ENCODE measurements at places on chromosomes 4 and X.

DNA sequence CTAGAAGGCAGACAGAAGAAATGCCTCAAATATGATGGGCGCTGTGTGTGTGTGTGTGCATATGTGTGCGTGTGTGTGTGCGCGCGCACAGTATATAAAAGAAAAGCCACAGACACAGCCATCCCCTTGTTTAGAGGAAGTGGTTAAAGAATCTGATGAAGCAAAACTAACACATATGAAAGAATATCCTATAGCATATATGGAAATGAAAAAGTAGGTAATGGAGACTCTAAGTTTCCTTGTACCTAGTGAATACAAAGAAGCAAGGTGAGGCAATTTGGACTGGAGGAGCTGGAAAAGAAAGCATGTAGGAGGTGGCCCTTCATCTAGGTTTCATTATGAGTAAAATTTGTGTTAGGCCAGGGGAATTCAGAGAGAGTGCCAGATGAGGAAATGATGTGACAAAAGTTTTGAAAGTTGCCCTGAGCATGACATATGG lies 58.6 kb upstream of the MCF2 start:
- DNase-seq, result no peak

DNA sequence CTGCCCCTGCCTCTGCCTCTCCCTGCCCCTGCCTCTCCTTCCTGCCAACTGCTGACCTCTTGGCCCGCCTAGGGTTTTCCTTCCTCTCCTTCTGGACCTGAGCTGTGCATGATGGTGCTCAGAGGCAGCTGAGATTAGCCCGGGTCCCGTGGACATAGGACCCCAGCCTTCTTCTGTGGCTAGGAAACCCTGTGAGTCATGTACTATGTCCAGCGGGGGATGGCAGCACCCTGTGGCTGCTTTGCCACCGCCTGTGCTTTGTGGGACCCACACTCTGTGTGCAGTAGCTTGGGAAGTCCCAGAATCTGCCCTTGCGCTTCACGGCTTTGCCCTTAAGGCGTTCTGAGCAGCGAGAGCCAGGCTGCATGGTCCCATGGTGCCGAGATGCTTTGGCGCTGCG lies 105.5 kb upstream of the PSAPL1 start:
- DNase-seq, result no peak

DNA sequence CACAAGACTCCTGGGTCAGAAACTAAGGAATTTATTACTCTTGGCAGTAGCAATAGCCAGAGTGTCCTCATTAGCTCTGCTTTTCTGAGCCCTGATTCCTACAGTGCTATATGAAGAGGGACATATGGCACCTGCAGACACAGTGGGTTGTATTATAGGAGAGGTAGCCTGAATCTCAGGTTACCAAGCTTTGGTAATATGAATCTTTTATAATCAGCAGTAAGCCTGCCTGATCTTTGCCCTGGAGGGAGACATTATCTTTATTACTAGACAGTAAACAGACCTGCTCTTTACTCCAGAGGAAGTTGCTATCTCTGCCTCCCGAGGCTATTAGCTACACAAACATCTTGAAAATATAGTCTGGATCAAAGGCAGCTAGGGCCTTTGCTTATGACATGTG lies 62.5 kb upstream of the HOPX start:
- DNase-seq, result no peak

DNA sequence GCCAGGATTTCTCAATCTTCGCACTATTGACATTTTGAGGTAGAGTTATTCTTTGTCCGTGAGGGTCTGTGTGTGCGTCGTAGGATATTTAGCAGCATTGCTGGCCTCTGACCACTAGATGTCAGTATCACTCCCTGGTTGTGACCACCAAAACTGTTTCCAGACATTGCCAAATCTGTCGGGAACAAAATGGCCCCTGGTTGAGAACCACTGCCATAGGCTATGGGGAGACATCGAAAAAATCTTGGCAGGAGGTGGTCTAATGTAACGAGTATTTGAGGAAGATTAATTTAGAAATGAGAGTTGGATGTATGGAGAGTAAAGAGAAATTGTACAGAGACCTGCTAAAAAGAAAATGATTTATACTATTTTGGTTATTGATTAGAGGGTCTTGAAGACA lies 108.4 kb downstream of the DOCK11 start:
- DNase-seq, result peak; percentile 64

GRCh38 chr4:184344899-184345572 lies 127.4 kb upstream of the ENPP6 start:
- DNase-seq, result no peak

DNA sequence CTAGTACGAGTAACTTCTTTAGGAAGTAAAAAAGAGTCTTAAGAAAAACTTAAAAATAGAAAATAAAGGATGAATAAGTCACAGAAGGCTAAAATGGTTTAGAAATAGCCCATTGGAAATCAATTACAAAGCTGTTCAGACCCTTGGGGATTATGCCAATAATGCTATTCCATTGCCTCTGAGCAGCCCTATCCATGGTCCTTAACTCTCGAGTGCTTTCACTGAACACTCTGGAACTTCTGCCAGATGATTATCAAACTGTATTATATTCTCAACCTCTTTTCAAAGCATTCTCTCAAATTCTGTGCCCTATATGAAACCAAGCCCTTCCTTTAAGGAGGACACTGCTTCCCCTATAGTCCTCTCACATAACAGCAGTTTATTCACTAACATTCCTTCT lies 17.0 kb downstream of the SLC9B1 start:
- no peak for DNase-seq

DNA sequence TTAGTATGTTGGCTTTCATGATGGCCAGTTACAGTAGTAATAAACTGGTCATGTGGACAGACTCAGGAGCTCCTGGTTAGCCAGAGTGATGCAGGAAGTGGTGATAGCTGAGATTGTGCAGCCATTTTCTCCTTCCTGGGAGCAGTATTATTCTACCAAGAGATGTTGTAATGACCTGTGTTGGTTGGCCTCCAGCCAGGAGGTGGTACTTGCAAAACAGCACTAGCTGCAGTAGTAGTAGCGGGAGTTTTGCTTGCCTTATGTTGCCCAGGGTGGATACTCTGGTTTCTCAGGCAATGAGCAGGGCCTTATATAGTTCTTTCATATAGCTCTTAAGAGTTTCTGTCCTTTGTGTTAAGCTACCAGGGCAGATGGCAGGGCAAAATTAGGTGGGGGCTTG lies 998.8 kb downstream of the GLUD2 start:
- no peak for DNase-seq

- DNase-seq, result no peak
These were observed 11.2 kb upstream of the ZCCHC13 start for GRCh38 chrX:74292808-74293123.

DNA sequence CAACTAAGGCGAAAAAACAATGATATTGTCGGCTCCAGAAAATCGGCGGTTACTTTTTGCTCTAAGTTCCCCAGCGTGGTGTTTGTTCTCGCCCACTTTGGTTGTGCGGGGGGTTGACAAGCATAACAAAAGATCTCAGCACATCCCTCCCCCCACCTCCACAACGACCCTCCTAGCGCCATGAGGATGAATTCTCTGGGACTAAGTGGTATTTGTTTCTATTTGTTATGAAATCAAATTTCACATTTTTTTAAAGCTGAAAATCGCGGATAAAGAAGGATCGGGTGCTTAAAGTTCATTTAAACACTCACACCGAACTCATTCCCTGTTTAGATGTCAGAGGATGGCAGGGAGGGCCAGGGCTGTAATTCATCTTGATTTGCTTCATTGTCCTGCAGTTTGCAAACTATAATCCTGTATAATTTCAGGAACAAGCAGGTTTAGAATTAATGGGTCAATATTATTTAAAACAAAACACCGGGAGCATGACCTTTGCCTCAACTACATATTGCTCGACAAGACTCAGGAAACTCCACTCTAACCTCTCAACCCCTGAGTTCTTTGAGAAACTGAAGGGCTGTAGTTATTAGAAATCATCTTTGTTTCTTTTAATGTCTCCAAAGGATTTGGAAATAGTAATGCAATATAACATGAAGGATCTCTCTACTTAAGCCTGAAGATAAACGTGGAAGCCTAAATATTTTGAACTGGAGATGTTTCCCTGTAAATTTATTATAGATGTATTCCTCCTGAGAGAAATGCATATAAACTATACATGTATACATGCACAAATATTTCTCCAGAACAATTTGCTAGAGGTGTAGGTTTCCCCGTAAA lies 6.4 kb downstream of the PITX2 start:
- DNase-seq, result no peak

DNA sequence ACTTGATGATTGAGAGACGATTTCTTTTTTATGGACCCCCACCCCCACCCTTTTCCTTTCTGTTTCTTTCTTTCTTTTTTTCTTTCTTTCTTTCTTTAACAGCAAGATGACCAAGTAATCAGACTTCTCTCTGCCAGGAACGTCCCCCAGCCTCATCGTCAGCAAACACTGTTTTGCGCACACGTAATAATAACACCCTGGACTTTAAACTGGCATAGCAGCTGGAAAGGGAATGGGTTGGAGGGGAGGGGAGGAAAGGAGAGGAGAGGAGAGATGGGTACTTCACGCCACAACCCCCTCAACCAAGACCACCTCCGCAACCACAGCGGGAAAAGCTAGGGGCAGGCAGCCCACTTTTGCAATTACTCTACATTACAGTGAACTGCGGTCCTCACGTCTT lies 1.1 kb downstream of the GABRA2 start:
- DNase-seq, result no peak

- no peak for DNase-seq
These were observed 42.0 kb upstream of the GK2 start for GRCh38 chr4:79450053-79450452.

DNA sequence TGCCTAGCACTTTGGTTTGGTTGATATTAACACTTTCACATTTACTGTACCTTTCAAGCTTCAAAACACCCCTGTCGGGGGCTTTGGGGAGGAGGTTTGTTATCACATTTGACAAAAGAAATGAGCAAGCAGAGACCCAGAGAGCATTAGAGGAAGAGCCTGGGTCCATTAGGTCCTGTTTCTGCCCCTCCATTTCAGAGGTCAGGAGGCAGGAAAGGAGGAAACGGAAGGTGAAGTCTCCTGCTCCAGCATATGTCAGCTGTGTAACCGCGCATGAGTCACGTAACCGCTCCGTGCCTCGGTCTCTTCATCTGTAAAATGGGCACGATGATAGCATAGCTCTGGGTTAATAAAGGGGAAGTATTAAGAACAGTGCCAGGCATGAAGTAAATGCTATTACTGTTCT lies 201.9 kb upstream of the BCOR start:
- no peak for DNase-seq

GRCh38 chrX:43175434-43175833 lies 397.5 kb upstream of the PPP1R2C start:
- DNase-seq, result no peak

- no peak for DNase-seq
These were observed 566.7 kb downstream of the DMD start for GRCh38 chrX:32644476-32645245.

- no peak for DNase-seq
These were observed 430.1 kb downstream of the GABRG1 start for GRCh38 chr4:45693746-45694145.

DNA sequence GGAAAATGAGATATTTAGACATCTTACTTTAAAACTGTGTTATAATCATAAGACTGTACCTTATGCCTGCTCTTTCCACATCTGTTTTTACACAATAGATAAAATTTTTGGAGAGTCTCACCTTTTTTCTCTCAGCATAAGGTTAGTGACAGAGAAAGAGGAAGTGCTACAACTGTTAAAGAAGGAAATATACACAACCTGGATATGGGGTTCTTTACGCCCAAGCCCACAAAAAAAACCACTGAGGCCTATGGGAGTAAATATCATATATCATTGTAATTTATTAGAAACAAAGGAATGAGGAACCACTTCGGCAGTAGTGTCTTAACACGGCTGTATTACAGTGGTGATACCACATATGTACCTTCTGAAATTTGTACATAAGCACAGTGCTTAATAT lies 265.9 kb upstream of the GK2 start:
- no peak for DNase-seq

DNA sequence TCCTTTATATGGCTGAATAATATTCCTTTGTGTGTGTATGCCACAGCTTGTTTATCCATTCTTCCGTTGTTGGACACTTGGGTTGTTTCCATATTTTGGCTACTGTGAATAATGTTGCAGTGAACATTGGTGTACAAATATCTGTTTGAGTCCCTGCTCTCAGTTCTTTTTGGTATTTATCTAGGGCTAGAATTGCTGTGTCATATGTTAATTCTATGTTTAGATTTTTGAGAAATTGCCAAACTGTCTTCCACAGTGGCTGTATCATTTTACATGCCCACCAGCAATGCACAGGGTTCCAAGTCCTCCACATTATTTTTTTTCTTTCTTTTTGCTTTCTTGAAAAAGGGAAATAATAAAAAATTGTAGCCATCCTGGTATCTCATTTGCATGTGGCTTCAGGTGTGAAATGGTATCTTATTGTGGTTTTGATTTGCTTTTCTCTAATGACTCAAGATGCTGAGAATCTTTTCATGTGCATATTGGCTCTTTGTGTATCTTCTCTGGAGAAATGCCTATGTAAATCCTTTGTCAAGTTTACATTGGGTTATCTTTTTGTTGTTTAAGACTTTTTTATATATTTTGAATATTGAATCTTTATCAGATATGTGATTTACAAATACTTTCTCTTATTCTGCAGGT lies 129.7 kb downstream of the RAPGEF2 start:
- no peak for DNase-seq

DNA sequence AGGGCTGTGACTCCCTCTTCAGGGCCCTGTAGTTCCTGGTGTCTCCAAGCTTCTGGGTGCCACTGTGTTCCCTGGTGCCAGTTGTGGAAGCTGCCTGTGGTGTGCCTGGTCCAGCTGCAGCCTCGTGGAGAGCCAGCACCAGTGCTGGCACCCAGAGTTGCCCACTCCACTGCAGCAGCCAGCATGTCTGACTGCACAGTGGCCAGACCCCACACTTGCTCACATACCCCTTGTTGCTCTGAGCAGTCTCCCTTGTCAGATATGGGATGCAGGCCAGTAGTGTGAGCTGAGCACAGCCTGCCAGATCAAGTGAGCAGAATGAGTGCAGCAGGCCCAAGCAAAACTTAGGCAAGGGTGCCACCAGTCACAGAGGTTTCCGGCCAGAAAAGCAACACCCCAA lies 108.6 kb downstream of the ZMAT1 start:
- DNase-seq, result no peak

Data from Ammon's horn (tissue), 1 donor.